ENCODE measurements at places on chromosomes 2 and 18. TPM values are rescaled to one million over a fixed set of nuclear protein-coding genes. Genes with fewer than 3 reads are reported as not detected.

KIAA2012 gene
- not detected for total RNA-seq

GRCh38 chr2:161113693-161114575 is 46.3 kb upstream of the TANK start:
- H3K4me3 ChIP-seq, result no peak overlapping the region
- peaks cover 28% of the 10 kb centered on the region for H3K4me1 ChIP-seq
- peaks cover 33% of the 10 kb centered on the region for H3K27me3 ChIP-seq

DNAJC5G gene
- 0.31 TPM for total RNA-seq

SERPINB5 gene
- not detected for total RNA-seq

GRCh38 chr2:159722580-159722979 is 10.3 kb downstream of the MARCHF7 start:
- H3K36me3 ChIP-seq, result peaks cover 58% of the 10 kb centered on the region
- peak overlapping the region; percentile 54 for H3K27ac ChIP-seq
- no peaks in the 10 kb centered on the region for H3K27me3 ChIP-seq
- peaks cover 82% of the 10 kb centered on the region for H3K4me1 ChIP-seq

PKP4 gene
- total RNA-seq, result 41.3 TPM

- H3K4me1 ChIP-seq, result peaks cover 6% of the 10 kb centered on the region
- no peaks in the 10 kb centered on the region for H3K36me3 ChIP-seq
- no peak overlapping the region for H3K4me3 ChIP-seq
- peak; percentile 8 for DNase-seq
Observed at GRCh38 chr2:17792515-17792914, 23.7 kb upstream of the MSGN1 start.

LRATD1 gene
- not detected for total RNA-seq

DNA sequence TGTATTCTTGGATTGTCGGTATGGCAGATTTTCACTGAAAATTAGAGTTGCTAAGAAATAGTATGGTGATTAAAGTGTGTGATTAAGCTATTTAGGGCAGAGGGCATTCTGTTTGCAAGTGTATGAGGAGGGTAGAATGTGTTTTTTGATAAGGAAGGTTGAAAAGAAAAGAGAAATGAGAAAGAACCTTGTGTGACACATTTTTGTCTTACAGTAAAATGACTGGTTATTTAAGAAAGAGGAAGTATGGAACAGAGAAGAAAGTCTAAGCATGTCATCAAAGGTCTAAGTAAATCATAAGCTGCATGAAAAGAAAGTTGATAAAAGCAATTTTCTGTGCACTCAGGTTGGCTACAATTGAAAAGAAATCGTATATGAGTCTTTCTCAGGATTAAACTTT is 5.2 kb upstream of the RSAD2 start:
- peaks cover 48% of the 10 kb centered on the region for H3K4me1 ChIP-seq
- H3K4me3 ChIP-seq, result peak overlapping the region; percentile 47
- peak overlapping the region; percentile 29 for H3K27ac ChIP-seq
- peaks cover 4% of the 10 kb centered on the region for H3K36me3 ChIP-seq
- H3K27me3 ChIP-seq, result no peaks in the 10 kb centered on the region

- no peak for DNase-seq
- no peaks in the 10 kb centered on the region for H3K27me3 ChIP-seq
- H3K27ac ChIP-seq, result no peak overlapping the region
- H3K36me3 ChIP-seq, result no peaks in the 10 kb centered on the region
- H3K4me1 ChIP-seq, result no peaks in the 10 kb centered on the region
- H3K4me3 ChIP-seq, result no peak overlapping the region
Observed at GRCh38 chr2:104289651-104290565, 564.0 kb upstream of the POU3F3 start.

DNA sequence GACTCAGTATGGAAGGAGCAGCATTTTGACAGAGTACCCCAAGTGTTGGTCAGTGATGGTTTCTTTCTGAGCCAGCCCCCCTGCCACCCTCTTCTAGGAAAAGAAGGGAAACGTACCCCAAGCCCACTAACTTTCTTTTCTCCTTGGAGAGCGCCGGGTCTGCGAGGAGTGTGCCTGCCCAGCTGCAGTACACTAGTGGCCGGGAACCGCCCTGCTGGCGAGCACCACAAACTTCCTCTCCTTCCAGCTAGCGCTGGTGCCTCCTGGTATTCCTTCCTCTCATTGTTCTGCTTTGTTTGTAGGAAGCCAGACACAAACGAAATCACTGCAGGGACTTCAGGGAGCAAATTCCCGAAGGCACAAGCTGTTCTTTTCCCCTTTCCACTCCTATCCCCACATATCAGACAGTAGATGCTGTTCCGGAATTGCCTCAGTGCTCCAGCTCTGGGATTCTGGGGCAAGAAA is 1.8 kb downstream of the CCDC85A start:
- no peaks in the 10 kb centered on the region for H3K36me3 ChIP-seq
- no peak for DNase-seq
- H3K27ac ChIP-seq, result no peak overlapping the region
- peaks cover 5% of the 10 kb centered on the region for H3K4me1 ChIP-seq
- H3K4me3 ChIP-seq, result peak overlapping the region; percentile 54

- no peaks in the 10 kb centered on the region for H3K4me1 ChIP-seq
- H3K4me3 ChIP-seq, result no peak overlapping the region
- DNase-seq, result no peak
- no peak overlapping the region for H3K27ac ChIP-seq
Observed at GRCh38 chr18:71682591-71682990, 861.6 kb downstream of the CBLN2 start.

- H3K4me3 ChIP-seq, result no peak overlapping the region
- no peaks in the 10 kb centered on the region for H3K36me3 ChIP-seq
- H3K27me3 ChIP-seq, result peaks cover 7% of the 10 kb centered on the region
- no peaks in the 10 kb centered on the region for H3K4me1 ChIP-seq
- no peak for DNase-seq
- H3K27ac ChIP-seq, result no peak overlapping the region
Observed at GRCh38 chr2:207409517-207409916, 120.2 kb upstream of the CREB1 start.

BOK gene
- 0.10 TPM for total RNA-seq

UNC80 gene
- total RNA-seq, result not detected

- no peak for DNase-seq
- H3K4me3 ChIP-seq, result no peak overlapping the region
- peaks cover 5% of the 10 kb centered on the region for H3K4me1 ChIP-seq
- no peak overlapping the region for H3K27ac ChIP-seq
- H3K36me3 ChIP-seq, result no peaks in the 10 kb centered on the region
- peaks cover 45% of the 10 kb centered on the region for H3K27me3 ChIP-seq
Observed at GRCh38 chr2:94861308-94862152, 9.7 kb upstream of the TEKT4 start.

GRCh38 chr18:49960376-49960775 is 147.0 kb upstream of the ACAA2 start:
- no peaks in the 10 kb centered on the region for H3K36me3 ChIP-seq
- H3K4me1 ChIP-seq, result peaks cover 45% of the 10 kb centered on the region
- no peak for DNase-seq
- no peak overlapping the region for H3K27ac ChIP-seq

- no peak overlapping the region for H3K27ac ChIP-seq
- no peaks in the 10 kb centered on the region for H3K4me1 ChIP-seq
- no peaks in the 10 kb centered on the region for H3K27me3 ChIP-seq
- no peak overlapping the region for H3K4me3 ChIP-seq
- DNase-seq, result no peak
Observed at GRCh38 chr2:240786871-240787311, 33.1 kb downstream of the KIF1A start.

- no peaks in the 10 kb centered on the region for H3K36me3 ChIP-seq
- H3K27ac ChIP-seq, result no peak overlapping the region
- H3K27me3 ChIP-seq, result peaks cover 5% of the 10 kb centered on the region
- DNase-seq, result no peak
- H3K4me1 ChIP-seq, result no peaks in the 10 kb centered on the region
Observed at GRCh38 chr2:16187482-16187817, 247.1 kb downstream of the MYCN start.

DNA sequence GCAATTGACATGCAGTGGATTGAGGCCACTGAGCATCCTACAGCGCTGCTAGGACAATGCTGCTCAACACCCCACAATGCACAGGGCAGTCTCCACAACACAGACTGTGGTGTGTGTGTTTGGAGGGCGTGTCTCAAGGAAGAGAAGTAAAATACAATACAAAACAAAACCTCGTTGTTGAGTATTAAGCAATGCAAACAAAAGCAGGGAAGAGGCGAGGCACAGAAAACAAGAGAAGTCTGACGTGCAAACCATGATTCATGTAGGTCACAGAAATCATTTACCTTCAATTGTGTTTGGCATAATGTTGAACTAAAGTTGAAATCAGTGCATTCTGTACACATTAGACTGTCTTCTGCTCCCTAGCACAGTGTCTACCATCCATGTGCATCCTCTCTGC is 260.9 kb downstream of the PHLPP1 start:
- no peaks in the 10 kb centered on the region for H3K4me1 ChIP-seq
- no peak overlapping the region for H3K4me3 ChIP-seq
- DNase-seq, result no peak
- no peaks in the 10 kb centered on the region for H3K27me3 ChIP-seq

NEURL3 gene
- total RNA-seq, result 4.4 TPM

DNA sequence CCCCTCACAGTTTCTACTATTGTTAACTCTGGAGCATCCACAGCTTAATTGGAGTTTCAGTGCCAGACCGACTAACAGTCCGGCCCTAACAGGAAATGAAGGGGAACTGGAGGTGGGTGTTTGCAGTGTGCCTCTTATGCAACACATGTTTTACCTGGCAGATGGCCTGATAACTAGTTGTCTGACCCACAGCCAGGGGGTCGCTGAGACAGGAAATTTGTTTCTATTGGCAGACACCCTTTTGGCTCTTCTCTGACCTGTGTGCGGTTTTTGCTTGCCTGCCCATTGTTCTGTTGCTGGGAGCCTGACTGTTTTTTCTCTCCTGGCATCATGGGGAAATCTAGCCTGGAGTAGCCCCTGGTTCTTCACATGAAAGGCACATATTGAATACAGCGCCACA is 1329.8 kb downstream of the DSC3 start:
- DNase-seq, result no peak
- H3K27ac ChIP-seq, result no peak overlapping the region
- H3K4me1 ChIP-seq, result no peaks in the 10 kb centered on the region
- H3K27me3 ChIP-seq, result no peaks in the 10 kb centered on the region

FEV gene
- total RNA-seq, result not detected

- no peak overlapping the region for H3K4me3 ChIP-seq
- no peak overlapping the region for H3K27ac ChIP-seq
- H3K27me3 ChIP-seq, result no peaks in the 10 kb centered on the region
- peaks cover 35% of the 10 kb centered on the region for H3K4me1 ChIP-seq
Observed at GRCh38 chr2:43199492-43200488, 26.6 kb downstream of the ZFP36L2 start.

GAL3ST2 gene
- 0.53 TPM for total RNA-seq

DSG4 gene
- total RNA-seq, result not detected

DNA sequence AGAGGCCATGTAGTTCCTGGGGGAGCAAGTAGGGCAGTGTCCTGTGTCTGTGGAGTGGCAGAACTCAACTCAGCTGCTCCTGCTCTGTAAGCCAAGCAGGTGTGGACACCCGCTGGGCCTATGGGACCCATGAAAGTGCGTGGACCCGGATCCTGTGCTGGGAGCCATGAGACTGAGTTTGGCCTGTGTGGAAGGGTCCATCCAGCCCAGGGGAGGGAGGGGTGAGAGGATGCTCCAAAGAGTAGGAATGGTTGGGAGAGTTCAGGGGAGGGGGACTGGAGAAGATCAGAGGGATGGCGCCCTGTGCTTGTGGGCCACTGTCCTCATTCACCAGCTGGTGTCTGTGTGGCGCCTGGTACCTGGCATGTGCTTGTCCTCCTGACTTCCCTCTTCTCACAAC is 226.4 kb upstream of the HS6ST1 start:
- no peaks in the 10 kb centered on the region for H3K36me3 ChIP-seq
- no peak overlapping the region for H3K4me3 ChIP-seq
- H3K4me1 ChIP-seq, result no peaks in the 10 kb centered on the region
- no peaks in the 10 kb centered on the region for H3K27me3 ChIP-seq
- no peak overlapping the region for H3K27ac ChIP-seq

- H3K27me3 ChIP-seq, result peaks cover 84% of the 10 kb centered on the region
- H3K27ac ChIP-seq, result no peak overlapping the region
- H3K4me3 ChIP-seq, result no peak overlapping the region
- DNase-seq, result no peak
Observed at GRCh38 chr2:45011121-45011520, 1.9 kb upstream of the SIX2 start.

ZNF521 gene
- not detected for total RNA-seq

DNA sequence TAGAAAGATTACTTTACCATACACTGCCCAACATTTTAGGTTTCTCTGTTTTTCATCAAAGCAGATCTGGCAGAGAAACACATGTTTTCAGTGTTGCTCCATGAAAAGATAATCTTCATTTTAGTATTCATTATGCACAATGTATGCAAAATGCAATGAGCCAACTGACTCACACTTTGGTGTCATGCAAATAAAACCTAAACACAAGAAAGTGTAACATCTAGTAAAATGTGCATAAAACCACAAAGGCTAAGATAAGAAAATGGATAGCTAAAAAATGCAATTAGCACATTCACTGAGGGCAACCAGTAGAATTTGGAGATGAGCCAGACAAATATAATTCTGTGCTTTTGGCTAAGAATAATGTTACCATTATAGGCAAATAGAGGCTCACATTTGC is 203.5 kb upstream of the UBE2E3 start:
- H3K27me3 ChIP-seq, result no peaks in the 10 kb centered on the region
- no peak overlapping the region for H3K4me3 ChIP-seq
- H3K27ac ChIP-seq, result no peak overlapping the region
- DNase-seq, result no peak
- no peaks in the 10 kb centered on the region for H3K4me1 ChIP-seq
- no peaks in the 10 kb centered on the region for H3K36me3 ChIP-seq

GRCh38 chr2:85647823-85648526 is 20.0 kb downstream of the SFTPB start:
- peaks cover 12% of the 10 kb centered on the region for H3K36me3 ChIP-seq
- H3K4me1 ChIP-seq, result peaks cover 2% of the 10 kb centered on the region
- H3K27ac ChIP-seq, result peak overlapping the region; percentile 41

PRR30 gene
- total RNA-seq, result not detected

Measured in activated T-cell treated with anti-CD3 and anti-CD28 coated beads, Interleukin-2, amount 50 U/mL, for 72 hours (primary cell).